ENCODE measurements at places on chromosomes 5 and 9.

DNA sequence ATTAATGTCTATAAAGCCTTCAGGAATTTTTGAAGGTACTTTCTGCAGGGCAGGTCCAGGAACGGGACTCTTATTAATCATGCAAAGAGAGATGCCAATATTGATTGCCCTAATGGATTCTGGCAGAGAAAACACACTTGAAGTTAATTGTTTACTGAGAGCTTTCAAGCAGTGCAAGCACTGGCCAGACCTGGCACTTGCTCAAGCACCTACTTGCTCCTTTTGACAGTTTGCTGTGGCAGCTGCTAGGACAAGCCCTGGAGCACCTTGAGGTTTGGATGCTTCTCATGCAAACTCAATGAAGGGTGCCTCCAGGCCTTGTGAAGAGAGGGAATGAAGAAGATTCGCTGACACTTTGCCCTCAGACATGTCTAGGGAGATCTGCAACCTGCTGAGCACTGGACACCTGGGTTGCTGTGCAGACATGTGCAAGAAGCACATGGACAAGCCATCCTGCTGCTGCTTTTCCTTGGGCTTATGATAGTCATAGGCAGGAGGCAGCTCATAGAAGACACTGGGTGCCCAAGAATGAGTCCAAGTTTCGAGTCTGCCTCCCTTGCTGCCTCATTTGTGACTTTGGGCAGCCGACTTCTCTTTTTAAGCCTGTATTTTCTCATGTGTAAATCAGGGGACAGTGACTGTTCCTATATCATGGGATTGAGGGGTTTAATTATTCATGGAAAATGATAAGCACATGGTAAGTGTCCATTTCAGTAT lies 88.8 kb upstream of the EQTN start:
- DNase-seq, result no peak

DNA sequence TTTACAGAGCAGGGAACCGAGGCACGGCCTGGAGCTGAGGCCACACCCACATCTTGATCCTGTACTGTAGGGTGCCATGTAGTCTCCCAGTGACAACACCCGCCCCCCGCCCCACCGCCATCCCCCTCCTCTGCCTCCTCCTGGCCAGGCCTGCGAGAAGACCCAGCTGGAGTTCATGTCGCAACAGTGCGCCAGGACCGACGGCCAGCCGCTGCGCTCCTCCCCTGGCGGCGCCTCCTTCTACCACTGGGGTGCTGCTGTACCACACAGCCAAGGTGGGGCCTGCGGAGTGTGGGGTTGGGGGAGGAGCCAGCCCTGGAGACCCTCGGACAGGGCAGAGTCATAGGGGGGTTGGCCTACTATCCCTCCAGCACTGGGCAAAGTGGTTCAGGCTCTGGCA lies 14.5 kb downstream of the ADAMTS13 start:
- DNase-seq, result no peak

DNA sequence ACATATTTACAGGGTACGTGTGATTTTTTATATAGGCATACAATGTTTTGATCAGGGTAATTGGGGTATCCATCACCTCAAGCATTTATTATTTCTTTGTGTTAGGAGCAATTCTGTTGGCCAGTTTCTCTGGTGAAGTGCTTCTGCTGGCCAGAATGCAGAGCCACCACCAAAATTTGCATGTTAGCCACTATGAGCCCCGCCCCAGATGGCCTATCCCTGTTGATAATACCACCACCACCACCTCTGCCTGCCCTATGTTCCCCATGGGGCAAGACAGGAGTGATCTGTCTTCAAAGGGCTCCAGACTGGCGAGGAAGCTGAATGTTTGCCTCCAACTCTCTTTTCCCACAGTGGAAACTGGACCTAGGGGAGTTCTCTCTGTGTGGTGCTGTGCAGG lies 26.0 kb upstream of the JAK2 start:
- DNase-seq, result no peak

GRCh38 chr5:58076483-58077257 lies 383.2 kb downstream of the PLK2 start:
- no peak for DNase-seq

GRCh38 chr9:122144836-122145591 lies 14.6 kb downstream of the NDUFA8 start:
- DNase-seq, result no peak

- DNase-seq, result no peak
These were observed 12.2 kb downstream of the NTRK2 start for GRCh38 chr9:84681516-84682285.

GRCh38 chr5:61071526-61071925 lies 90.7 kb downstream of the SMIM15 start:
- no peak for DNase-seq

GRCh38 chr5:61817472-61818326 lies 485.6 kb downstream of the ZSWIM6 start:
- no peak for DNase-seq

GRCh38 chr9:21574261-21574660 lies 92.1 kb upstream of the IFNE start:
- DNase-seq, result no peak

- DNase-seq, result no peak
These were observed 40.0 kb upstream of the DMRT1 start for GRCh38 chr9:801399-802071.

- DNase-seq, result no peak
These were observed 60.8 kb downstream of the TTC39B start for GRCh38 chr9:15246243-15246642.

GRCh38 chr9:81377320-81377719 lies 312.0 kb downstream of the TLE1 start:
- DNase-seq, result no peak

- DNase-seq, result no peak
These were observed 61.1 kb downstream of the SPATA31C2 start for GRCh38 chr9:88077071-88077617.

DNA sequence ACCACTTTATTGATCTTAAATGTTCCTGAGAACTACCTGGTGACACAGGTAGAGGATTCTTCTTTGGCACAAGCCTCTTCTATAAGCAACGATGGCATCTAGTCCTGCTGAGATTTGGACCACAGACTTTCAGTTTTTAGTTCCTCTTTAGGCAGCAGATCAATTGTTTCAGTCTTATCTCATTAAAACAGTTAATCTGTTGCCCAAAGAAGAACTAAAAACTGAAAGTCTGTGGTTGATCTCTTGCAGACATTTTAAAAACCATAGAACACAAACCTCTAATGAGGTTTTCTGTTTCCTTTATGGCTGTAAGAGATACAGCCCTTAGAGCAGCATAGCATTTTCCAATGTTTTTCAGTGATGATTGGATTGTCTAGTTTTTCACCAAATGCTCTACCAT lies 480.9 kb downstream of the MTRR start:
- no peak for DNase-seq

- DNase-seq, result no peak
These were observed 67.0 kb downstream of the SGCD start for GRCh38 chr5:156393980-156394379.

GRCh38 chr9:130448035-130448624 lies 3.4 kb downstream of the ASS1 start:
- DNase-seq, result no peak

DNA sequence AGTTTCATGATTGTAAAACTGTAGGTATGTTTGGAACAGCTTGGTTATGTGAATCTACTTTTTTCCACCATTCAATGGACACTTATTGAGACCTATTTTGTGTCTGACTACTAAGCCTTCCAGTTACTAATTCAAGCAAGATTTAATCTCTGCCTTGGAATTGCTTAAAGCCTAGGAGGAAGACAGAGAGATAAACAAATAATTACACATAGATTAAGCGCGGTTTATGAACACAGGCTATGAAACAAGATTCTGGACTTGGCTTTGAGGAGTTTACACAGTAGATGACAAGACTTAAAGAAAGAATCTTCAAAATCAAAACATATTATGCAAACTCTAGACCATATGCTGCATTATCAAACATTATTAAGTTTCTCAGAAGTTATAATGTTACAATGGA lies 340.4 kb downstream of the RASEF start:
- no peak for DNase-seq

DNA sequence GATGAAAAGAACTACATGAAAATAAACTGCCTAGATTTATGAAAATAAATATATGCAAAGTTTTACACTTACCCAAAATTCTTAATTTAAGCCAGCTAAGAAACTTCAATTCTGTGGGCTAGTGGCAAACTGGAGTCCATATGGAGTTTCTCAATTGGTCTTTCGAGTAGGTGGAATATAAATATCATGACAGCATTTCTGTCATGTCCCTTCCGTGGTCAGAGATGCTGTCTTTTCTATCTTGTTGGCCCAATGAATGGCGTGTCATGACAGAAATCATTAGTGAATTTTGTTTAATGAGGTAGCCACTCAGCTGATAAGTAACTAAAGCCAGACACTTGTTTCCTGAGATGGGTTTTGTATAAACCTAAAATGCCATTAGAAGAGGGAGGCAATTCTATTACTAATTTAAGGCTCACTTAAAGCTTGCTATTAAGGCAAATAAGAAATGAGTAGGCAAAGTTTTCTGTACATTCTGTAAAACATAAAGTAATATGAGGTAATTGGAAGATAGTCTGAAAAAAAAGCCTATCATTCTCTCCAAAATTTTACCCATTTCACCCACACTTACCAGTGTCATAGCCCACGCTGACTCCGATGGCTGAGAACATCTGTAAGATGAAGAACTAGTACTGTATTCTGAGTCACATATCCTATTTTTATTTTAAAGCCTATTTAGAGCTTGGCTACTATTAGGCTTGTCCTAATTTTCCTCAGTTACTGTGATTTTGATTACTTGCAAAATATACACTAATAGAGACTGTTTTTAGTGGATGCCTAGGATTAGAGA lies 419.3 kb upstream of the MEF2C start:
- no peak for DNase-seq

- DNase-seq, result no peak
These were observed 209.8 kb downstream of the MCTP1 start for GRCh38 chr5:95075111-95075510.

DNA sequence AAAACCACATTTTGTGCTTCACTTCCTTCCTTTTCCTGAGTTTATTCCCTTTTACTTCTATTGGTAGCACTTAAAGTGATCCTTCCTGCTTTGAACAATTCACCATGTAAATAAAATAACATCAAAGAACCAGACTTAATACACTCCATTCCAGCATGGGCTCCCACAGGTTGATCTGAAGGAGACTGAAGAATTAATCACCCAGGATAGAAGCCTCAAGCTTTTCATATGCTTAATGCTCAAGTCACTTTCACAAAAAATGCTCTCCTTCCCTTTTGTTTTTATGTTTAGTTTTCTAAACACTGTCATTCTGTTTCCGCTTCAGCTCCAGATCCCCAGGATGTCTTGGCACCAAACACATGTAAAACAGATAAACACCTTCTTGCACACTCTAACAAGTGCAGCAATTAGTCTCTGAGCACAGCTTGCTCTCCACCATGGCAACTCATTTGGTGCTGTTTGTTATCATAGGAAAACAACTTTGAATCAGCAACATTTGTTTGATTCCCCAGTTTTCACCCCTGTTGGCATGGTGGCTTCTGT lies 37.0 kb downstream of the DMRTA1 start:
- DNase-seq, result no peak

DNA sequence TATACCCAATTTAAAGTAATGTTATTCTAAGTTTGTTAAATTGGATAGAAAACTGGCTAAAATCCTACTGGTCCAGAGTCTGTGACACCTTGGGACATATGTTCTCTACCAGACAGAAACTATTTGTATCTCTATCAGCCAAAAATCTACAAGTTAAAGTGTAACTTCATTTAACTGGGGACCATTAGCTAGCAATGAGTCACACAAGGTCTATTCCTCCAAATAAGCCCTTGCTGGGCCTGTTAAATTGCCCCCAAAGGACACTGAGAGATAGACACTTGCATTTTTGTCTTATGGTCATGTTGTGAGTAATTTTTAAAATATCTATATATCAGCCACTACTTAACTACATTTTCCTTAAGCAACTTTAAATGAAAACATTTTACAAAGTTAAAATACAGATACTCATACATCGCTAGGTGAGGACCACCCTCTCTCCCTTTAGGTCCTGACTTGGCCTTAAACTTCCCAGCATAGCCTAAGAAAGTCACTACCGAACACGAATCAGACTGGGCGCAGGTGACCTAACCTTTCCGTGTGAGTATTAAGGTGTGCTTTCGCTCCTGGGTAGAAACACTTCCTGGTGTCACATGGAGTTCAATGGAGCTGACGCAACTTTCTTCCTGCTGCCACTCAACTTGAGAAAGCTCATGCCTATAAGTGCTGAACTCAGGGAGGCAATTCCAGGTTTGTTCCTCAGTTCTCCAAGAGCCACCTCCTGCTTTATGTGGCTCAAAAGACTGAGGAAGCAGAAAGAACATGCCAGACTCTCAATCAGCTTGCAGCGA lies 249.1 kb downstream of the DIRAS2 start:
- no peak for DNase-seq

DNA sequence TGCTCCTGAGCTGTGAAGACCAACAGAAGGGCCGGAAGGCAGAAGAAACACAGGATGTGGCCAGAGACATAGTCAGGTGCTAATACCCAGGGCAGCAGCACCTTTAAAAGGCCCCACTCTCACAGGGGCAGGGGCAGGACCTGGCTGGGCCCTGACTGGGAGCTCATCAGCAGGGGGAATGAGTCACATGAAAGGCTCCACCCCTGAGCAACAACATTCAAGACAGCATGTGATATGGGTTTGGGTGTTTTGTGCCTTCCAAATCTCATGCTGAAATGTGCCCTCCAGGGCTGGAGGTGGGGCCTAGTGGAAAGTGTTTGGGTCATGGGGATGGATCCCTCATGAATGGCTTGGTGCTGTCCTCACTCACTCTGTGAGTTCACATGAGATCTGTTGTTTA lies 181.7 kb downstream of the ERCC6L2 start:
- no peak for DNase-seq

GRCh38 chr9:3513265-3513818 lies 12.5 kb downstream of the RFX3 start:
- DNase-seq, result no peak

DNA sequence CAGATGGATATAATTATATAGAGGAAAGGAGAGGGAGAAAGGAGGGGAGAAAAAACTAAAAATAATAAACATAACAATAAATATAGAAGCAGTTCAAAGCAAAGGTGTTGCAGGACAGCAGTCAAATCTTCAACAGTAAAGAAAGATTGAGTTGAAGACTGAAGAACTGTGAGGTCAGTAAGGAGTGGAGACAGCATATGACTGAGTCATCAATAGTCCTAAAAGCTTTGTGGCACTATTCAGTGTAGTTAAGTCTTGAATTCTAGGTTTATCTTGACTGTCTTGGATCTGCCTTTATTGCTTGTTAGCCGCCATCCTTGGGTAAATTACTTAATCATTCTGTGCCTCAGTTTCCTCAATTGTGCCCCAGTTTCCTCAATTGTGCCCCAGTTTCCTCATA lies 137.0 kb downstream of the MRPS30 start:
- no peak for DNase-seq

- DNase-seq, result no peak
These were observed 159.6 kb downstream of the TMEM167A start for GRCh38 chr5:82917584-82917983.

- no peak for DNase-seq
These were observed 696.8 kb downstream of the SEMA5A start for GRCh38 chr5:8848997-8849594.

DNA sequence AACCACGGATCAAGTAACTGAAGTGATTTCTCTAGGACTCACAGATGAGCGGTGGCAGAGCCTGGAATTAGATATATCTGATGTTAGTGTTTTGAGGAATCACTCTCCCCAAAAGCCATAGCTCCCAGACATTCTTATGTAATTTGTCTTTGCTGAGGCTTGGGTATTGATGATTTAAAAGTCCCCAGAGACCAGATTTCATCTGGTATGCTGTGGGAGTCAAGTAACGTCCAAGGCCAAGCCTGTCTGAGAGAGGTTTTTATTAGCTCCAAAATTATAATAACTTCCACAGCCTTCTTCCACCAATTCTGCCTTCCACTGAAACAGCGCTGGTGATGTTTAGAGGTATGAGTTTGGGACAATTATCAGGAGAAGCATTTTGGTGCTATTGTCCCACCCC lies 21.3 kb upstream of the KCNIP1 start:
- DNase-seq, result no peak
